Effector CD4-positive, alpha-beta T cell (primary cell): ENCODE measurements at places on chromosomes 11 and 22.

DNA sequence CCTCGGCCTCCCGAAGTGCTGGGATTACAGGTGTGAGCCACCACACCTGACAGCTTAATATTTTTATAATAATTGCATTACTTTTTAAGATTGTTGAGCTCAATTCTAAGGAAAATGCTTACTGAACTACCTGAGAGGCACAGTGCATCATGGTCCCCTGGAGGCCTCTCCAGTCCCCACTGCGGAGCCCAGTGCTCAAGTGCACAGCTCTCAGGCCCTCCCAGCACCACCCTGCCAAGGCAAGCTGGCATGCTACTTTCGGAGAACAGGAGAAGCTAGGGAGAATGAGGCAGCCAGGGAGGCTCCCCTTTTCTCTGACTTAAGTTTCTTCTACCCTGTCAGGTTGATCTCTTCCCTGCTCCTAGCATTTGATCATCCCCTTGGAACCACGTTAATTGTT, 64.2 kb upstream of the CECR2 start:
- no peak for DNase-seq

- DNase-seq, result no peak
Observed at GRCh38 chr11:120239713-120240640, at the start of gene POU2F3. Gene POU2F3, plus strand, starts transcription at chr11:120240140. Its CDS starts 204 bp downstream, at chr11:120240344.

- DNase-seq, result no peak
Observed at GRCh38 chr11:69351460-69351859, 57.5 kb downstream of the MYEOV start.

DNA sequence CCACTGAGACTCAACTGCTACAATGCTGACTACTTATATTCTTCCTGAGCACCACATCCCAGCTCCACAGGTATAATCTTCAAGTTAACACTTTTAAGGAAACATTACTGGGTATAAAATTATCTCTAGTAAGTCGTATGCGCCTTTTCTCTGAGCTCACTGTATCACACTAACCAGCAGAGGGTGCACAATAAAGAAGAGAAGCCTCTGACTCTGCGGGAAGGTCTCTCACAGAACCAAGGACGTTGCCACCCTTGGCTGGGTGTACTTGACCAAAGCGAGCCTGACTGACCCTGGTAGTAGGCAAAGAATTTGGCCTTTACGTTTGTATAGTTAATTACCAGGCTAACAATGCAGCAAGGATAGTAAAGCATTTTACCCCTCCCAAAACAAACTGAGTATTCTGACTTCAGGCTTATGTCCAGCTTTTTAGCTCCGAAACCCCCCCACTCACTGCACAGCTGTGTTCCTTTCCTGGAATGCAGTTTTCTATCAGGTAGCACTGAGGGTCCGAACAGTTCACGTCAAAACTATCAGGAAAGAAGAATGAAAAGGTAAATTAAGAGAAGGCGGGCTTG, at the start of gene BTBD18:
Gene BTBD18, minus strand, starts transcription at position 144 of the 578 bp plus-strand sequence. CDS start 631 bp downstream, outside the sequence.
- no peak for DNase-seq

- no peak for DNase-seq
Observed at GRCh38 chr11:125724125-125724524, 22.0 kb upstream of the PATE1 start.

DNA sequence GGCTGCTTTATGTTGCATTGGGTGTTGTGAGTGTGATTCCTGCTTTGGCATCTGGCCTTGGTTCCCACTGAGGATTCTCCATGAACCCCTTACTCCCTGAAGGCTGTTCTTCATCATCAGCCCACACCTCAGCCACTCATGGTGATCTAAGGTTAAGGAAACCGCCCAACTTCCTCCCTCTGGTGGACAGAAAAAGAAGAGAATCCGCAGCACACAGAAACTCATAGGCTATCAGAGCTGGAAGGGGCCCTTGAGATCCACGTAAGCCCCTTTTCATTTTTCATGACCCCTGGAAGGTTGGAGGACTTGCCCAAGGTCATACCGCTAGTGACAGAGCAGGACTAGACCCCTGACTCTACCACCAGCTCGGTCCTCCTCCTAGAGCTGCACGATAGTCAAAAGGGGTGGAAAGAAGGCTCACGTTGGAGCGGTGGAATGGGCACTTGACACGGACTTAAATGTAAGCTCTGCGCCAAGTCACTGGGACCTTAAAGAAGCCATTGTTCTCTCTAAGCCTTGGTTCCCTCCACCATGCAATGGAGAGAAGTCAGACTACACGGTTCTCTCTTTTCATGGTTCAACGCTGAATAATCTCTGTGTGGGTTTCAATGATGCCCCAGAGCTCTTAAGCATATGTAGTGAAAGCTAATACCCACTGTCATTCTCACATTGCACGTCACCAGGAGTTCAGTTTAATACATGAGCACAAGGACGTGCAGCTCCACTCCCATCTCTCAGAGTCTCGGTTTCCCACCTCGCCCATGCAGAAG, 83.6 kb upstream of the CRTAM start:
- no peak for DNase-seq

GRCh38 chr11:64290352-64291261, 495 bp upstream of the KCNK4 start:
- no peak for DNase-seq
